Body of pancreas (tissue), 4 donors: ENCODE measurements at places on chromosomes 12 and 14.

GRCh38 chr14:56482310-56482911 is 97.2 kb upstream of the TMEM260 start:
- DNase-seq: no peak

DNA sequence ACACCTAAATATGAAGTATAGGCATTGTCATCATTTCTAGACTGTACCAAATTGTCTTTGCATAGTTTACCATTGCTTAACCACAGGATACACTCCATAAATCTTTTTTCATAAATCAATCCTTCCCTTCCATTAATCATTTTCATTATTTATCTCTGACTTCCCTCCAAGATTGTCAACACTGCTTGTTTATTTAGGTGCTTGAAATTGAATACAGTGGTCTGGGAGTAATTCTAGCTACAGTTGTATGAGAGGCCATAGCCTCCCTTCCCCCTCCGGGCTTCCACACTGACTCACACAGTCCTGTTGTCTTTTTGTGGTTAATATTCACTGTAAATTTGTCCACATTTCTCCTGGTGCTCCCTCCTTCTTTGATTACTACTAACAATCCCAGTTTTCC is 114.2 kb upstream of the ARID2 start:
- DNase-seq: no peak

- DNase-seq: no peak
Measured at GRCh38 chr12:114726092-114726710, 42.2 kb upstream of the TBX3 start.

DNA sequence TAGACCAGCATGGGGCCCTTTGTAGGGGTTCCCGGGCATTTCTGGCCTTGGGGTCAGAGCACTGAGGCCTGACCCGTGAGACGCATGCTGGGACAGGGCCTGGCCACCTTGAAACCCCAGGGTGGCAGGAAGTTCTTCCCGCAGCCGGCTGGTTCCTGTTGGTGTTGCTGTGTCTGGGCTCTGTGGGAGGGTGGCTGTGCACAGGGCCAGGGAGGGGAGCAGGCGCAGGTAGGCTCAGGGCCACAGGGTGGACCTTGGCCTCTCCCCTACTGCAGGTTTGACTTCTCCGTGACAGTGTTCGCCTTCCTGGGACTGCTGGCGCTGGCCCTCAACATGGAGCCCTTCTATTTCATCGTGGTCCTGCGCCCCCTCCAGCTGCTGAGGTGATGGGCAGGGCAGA is 48.2 kb downstream of the SLC8B1 start:
- DNase-seq: no peak

- DNase-seq: no peak
Measured at GRCh38 chr14:48350971-48351370, 675.6 kb upstream of the MDGA2 start.

DNA sequence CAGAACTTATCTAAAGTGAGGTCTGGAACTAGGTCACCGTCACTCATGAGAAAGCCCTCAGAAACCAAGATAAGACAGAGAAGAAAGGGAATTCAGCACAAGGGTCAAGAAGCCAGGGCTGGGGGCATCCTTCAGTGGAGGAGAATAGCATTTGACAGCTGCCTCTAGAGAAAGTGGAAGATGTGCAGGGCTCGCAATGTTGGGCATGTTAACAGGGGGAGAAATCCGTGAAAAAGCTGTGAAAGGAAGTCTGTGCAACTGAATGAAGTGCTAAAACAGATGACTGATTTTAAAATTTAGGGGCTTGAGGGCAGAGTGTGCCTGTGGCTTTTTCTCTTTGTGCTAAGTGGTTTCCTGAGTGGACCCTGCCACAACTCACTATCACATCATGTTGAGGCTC is 97.7 kb upstream of the IFNG-AS1 start:
- no peak for DNase-seq

GRCh38 chr12:118055144-118055557 is 5.8 kb downstream of the WSB2 start:
- peak; percentile 54 for DNase-seq

- peak; percentile 77 for DNase-seq
Measured at GRCh38 chr12:75735853-75736252, 224.4 kb upstream of the KRR1 start.

GRCh38 chr14:105072381-105072861 is 7.2 kb upstream of the GPR132 start:
- DNase-seq: no peak

DNA sequence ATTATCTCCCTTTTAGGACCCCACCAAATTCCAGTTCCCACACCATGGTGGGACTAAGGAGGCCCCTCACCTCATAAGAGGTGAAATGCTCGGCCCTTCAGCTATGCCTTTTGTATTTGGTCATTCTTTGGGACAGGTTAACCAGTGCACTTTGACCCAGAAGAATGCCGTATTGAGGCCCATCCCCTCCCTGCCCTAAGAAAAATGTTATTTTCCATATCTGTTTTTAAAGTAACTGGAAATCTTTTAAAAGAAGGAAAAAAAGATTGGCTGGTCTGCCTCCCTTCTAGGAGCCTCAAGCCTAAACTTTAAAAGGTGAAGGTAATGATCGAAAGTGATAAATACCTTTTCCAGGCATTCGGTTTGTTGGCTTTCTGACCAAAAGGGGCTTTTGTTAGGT is 5.7 kb upstream of the HOXC13 start:
- no peak for DNase-seq

DNA sequence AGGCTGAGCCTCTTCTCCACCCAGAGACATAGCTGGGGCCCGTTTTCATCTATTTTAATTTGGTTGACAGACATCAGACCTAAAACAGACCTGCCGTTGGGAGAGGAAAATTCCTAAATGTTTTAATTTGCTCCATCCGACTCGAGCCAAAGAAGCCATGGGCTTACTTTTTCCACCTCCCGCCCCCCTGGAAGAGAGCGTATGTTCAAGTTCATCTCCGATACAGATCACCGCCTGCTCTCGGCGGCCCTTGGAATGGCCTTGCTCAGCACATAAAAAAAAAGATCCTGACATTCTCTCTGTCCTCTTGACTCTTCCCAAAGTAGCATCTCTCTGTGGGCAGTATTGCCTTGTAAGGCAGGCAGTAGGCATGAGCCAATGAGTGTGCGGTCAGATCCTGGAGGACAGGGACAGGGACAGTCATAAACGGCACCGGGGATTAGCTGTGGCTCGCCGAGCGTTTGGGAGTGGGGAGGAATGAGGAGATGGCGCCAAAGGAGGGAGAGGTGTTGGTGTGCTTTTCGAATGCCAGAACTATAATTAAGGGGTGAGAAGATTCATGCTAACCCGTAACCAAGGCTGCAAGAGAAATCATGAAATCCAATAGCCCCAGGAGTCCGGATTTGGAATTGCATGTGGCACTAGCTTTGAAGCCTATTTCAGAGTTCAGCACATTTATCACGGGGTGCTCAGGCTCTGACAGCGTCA is 47.9 kb upstream of the MEG3 start:
- DNase-seq: no peak

DNA sequence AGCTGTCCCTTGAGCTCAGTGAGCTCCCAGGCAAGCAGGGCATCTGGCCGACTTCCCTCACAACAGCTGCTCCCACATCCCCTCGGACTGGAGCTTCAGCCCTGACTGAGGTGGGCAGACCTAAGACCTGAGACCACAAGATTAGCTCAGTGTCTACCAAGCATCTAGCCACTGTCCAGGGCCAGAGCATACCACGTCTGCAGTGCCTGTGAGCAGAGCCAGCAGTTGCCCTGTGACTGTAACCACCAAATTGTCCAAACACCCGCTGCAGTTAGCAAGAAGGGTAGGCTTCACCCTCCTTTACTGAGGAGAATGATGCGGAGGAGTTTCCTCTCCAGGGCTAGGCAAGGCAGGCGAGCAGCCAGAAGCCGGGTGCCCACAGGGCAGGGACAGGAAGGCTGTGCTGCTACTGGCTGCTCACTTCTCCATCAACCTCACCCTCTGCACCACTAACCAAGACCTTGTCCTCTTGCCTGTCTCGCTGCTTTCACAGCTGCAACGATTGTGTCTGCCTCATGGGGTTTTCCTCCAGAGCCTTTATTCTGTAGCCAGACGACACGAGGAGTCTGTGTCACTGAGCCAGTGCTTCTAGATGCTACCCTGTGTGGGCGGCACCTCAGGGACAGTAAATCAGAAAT is 53.9 kb downstream of the ANAPC7 start:
- DNase-seq: no peak

GRCh38 chr12:50637870-50638481 is 125.9 kb upstream of the ATF1 start:
- no peak for DNase-seq

- DNase-seq: no peak
Measured at GRCh38 chr12:111505601-111506036, 93.5 kb downstream of the ATXN2 start.

GRCh38 chr14:35045798-35046047 is 349 bp upstream of the FAM177A1 start:
- DNase-seq: no peak

DNA sequence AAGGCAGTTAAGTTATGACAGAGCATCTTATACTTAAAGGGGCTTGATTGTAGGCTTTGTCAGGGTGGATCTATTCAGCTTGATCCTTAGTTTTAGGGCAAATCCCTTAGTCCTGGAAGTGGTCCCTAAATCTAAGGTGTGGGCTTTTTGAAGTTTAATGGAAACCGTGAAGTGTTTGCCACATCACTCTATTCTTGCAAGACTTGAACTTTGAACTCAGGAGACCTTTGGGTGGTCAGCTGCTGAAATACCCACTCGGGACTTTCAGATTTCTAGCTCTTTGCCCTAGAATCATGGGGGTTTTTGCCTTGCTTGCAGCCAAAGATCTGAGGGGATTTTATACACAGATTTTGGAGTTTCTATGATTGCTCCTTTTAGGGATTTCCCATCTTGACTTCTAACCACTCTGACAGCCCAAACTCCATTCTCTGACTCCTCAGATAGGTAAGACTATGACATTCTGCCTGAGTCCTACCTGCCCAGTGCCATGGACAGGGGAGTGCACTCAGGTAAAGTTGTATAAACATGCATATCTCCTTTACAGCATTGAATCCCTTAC is 39.9 kb downstream of the SNAPC1 start:
- no peak for DNase-seq

- DNase-seq: no peak
Measured at GRCh38 chr12:19151298-19151697, 21.8 kb downstream of the PLEKHA5 start.

DNA sequence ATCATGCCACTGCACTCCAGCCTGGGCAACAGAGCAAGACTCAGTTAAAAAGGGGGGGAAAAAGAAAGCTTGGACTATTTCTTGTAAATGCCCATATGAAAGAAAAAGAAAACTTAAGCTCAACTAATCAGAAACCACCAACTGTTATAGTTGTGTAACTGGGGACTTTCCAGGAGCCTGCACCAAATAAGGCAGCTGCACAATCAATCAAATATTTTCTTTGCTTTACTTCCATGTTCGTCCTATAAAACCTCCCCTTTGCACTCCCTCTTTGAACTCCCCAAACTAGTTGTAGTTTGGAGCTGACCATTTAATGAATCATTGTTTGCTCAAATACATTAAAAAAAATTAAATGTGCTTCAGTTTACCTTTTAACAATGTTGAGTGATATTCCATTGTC is 54.9 kb downstream of the OTOGL start:
- DNase-seq: no peak

DNA sequence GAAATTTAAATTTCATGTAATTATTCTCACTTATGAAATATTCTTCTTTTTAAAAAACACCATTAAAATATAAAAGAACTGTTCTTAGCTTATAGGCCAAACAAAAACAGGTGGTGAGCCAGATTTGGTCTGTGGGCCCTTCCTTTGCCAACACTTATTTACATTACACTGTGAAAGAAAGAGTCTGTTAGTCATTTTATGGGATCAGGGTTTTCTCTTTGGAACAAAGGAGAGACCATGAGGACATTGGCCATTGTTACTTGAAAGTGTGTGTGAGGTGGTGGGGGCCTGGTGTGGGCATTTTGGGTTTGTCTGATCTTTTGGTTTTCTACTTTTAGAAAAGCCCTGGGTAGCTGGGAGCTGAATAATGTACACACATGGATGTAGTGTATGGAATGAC is 62.7 kb downstream of the TTC6 start:
- no peak for DNase-seq

GRCh38 chr14:101506211-101506925 is 54.9 kb upstream of the DIO3 start:
- DNase-seq: peak; percentile 3

DNA sequence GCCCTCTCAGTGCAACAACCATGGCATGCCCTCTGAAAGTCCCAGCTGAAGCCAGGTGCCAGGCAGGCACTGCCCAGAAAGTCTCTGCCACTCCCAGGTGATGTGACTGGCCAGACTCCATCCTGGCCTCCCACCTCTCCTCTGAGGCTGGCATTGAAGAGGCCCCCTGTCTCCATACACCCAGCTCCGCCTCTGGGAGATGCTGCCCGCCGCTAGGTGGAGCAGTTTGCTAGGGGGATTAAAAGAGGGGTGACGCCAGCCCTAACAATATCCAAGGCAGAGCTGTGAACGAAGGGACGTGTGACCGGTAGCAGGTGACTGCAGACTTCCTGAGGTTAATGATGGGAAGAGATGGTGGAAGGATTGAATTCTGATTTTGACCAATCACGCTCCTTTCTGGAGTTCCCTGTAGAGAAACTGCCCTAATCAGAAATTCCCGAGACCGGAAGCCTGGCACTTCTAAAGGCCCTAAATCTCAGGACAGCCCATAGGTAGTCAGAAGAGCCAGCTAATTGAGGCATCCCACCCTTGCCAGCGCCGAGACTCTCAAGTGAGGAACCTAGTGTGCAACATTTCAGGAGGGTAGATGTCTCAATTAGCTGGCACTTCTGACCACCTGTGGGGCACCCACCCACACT is 8.3 kb upstream of the PLEK2 start:
- peak; percentile 22 for DNase-seq

- DNase-seq: no peak
Measured at GRCh38 chr12:66268562-66268961, 33.7 kb upstream of the HELB start.

- no peak for DNase-seq
Measured at GRCh38 chr12:3553221-3553620, 62.2 kb downstream of the PRMT8 start.
